Erythroblast (primary cell): ENCODE measurements at places on chromosomes 5 and 9.

- no peak for DNase-seq
These were observed 157.5 kb downstream of the COL23A1 start for GRCh38 chr5:178432421-178433272.

GRCh38 chr5:157890836-157891597 lies 32.1 kb upstream of the CLINT1 start:
- DNase-seq = no peak

- no peak for DNase-seq
These were observed 133.8 kb downstream of the ARHGEF28 start for GRCh38 chr5:73759771-73760170.

DNA sequence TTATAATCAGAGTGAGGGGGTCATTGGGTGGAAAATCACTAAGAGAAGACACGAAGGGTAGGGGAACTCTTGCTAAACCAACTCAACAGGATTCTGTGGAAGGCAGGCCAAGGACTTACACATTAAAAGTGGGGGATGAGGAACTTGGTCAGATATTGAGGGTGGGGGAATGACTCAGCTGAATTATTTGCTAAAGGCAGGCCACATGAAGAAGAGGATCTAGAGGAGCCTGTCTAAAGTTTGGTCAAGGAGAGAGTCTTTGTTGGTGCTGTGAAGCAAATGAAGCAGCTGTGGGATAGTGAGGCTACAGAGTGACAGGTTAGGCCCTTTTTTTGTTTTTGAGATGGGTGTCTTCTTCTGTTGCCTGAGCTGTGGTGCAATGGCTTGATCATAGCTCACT lies 63.9 kb upstream of the SPRY4 start:
- DNase-seq = peak; percentile 34

DNA sequence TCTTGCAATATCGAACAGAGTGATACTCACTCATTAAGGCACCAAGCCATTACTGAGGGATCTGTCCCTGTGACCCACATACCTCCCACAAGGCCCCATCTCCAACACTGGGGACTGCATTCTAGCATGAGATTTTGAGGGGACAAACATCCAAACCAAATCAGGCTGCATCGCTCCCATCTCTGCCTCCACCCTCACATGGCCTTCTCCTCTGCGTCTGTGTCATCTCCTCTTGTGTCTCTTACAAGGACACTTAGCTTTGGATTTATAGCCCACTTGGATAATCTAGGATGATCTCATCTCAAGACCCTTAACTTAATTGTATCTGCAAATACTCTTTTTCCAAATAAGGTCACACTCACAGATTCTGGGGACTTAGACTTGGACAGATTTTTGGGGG lies 284.4 kb upstream of the DAP start:
- DNase-seq = no peak

- no peak for DNase-seq
These were observed 54.3 kb downstream of the ADGRV1 start for GRCh38 chr5:90612919-90613318.

GRCh38 chr5:66741394-66741793 lies 145.2 kb downstream of the MAST4 start:
- no peak for DNase-seq

GRCh38 chr9:110346325-110346724 lies 8.7 kb upstream of the TXNDC8 start:
- no peak for DNase-seq

DNA sequence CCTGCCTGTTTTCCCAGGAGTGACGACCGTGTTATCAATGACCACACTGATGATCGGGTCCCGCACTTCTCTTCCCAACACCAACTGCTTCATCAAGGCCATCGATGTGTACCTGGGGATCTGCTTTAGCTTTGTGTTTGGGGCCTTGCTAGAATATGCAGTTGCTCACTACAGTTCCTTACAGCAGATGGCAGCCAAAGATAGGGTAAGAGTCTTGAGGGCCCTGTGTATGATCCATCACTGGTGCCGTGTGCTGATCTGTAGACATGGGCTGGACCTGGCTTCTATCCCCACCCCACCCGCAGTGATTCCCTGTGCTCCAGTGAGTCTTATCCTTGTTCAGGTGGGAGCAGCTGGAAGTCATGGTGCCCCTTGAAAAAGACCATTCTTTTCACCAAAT lies 26.0 kb downstream of the GABRP start:
- peak; percentile 35 for DNase-seq

- no peak for DNase-seq
These were observed 72.5 kb downstream of the PLAC8L1 start for GRCh38 chr5:146032911-146033310.

DNA sequence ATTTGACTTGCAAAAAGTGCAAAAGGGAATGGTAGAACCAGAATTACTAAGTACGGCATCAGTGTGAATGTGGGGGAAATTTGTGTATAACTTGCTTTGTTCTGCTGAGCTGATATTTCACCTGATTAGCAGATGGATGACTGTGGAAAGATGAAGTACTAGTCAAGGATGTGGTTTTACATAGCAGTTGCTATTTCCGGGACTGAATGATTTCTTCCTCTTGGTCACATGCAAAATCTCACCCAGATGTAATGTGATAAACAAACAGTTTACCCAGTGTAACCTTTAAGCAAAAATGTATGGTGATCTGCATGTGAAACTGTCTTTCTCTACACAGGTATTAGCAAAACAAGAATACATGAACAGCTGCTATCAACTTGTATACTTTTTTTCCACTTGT lies 46.1 kb downstream of the DCP2 start:
- no peak for DNase-seq

GRCh38 chr9:137176302-137177182 lies 4.7 kb upstream of the TMEM210 start:
- DNase-seq = peak; percentile 50

- DNase-seq = no peak
These were observed 33.2 kb downstream of the KDM3B start for GRCh38 chr5:138385660-138386059.

- DNase-seq = peak; percentile 47
These were observed 21.9 kb downstream of the CD14 start for GRCh38 chr5:140611020-140611521.

GRCh38 chr5:159095151-159095721 lies 4.5 kb downstream of the EBF1 start:
- DNase-seq = peak; percentile 9

GRCh38 chr5:134398609-134399155 lies 13.0 kb downstream of the CDKN2AIPNL start:
- no peak for DNase-seq

DNA sequence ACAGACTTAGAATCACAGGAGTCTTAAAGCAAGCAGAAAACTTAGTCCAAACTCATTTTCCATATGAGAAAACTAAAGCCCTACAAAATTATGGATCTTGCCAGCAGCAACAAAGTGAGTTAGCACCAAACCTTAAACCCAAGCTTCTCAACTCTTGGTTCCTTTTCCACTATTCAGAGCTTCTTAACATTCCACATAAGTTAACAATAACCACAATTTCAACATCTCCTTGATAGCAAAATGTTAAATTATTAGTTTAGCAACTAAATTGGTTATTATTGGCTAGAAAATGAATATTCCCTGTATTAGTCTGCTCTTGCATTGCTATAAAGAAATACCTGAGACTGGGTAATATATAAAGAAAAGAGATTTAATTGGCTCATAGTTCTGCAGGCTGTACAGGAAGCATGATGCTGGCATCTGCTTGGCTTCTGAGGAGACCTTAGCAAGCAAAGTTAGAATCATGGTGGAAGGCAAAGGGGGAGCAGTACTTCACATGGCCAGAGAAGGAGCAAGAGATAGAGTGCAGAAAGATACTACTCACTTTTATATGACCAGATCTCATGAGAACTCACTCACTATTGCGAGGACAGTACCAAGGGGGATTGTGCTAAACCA lies 26.2 kb upstream of the ARSB start:
- no peak for DNase-seq

DNA sequence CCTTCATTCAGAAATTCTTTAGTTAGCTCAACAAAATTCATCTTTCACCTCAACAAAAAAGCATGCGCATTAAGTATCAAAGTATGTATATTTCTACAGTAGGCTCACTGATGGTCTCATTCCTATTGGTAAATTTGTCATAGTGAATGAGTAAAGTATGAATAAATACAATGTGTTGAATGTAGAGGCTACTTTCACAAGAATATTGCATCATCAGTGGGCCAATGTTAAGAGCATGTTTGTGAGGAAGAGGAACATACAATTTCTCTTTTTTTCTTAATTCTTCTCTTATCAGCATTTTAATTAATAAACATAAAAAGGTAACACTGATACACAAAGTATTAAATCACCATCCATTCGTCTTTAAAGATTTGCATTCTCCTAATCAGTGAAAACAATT lies 505.1 kb downstream of the CETN3 start:
- no peak for DNase-seq

DNA sequence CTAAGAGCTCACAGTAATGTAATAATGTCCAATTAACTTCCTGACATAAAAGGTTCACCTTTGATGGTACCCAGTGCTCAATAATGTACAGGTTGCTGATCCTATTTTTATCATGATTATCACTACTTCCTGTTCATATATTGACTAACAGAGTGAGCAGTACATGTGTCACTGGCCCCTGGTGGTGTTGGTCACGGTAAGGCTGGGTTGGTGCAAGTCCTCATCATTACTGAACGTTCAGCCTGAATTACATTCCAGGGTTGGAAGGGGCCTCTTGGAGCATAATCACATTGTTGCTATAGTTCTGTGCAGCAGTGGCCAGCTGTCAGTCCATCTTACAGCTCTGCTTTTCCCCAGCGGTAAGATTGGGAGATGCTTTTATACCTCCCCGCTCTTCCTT lies 24.2 kb upstream of the CKMT2 start:
- DNase-seq = no peak

GRCh38 chr5:127326431-127326830 lies 35.8 kb downstream of the MEGF10 start:
- no peak for DNase-seq

GRCh38 chr5:82597437-82597836 lies 319.3 kb upstream of the RPS23 start:
- peak; percentile 5 for DNase-seq

GRCh38 chr9:4594545-4594944 lies 67.5 kb upstream of the PLPP6 start:
- no peak for DNase-seq

DNA sequence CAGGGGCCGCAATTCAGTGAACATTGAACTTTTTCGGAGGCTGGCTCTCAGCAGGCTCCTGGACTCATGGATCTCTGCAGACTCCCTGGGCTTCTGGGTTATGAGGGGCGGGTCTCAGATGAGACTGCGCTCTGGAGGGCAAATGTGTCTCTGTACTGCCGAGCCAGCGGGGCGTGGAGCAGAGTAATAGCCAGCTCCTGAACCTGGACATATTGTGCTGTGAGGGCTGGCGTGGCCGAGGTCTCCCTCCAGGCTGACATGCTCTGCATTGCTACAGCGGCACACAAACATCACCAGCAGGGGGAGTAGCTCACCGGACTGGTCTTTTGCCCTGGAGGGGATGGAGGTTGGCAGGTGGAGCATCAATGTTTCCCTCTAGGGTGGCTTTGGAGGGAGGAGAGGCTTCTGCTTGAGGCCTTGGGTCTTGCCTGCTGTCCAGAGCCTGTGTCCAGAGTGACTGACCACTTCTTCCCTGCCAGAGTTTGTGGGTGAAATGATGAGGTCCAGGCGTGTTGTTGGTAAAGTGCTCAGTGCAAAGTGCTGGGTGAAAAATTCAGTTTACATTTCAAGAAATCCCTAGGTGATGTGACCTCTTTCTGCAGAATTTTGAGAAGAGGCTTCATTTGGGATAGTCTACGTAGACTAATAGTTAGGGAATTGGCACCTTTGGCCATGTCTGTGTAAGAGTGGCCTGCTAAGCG lies 10.9 kb upstream of the GADD45G start:
- peak; percentile 62 for DNase-seq

GRCh38 chr5:176535664-176536131 lies 1.5 kb downstream of the RNF44 start:
- DNase-seq = peak; percentile 55

GRCh38 chr9:72401396-72401795 lies 36.4 kb upstream of the ZFAND5 start:
- no peak for DNase-seq

GRCh38 chr5:1446602-1447343 lies 1.5 kb upstream of the SLC6A3 start:
- no peak for DNase-seq

DNA sequence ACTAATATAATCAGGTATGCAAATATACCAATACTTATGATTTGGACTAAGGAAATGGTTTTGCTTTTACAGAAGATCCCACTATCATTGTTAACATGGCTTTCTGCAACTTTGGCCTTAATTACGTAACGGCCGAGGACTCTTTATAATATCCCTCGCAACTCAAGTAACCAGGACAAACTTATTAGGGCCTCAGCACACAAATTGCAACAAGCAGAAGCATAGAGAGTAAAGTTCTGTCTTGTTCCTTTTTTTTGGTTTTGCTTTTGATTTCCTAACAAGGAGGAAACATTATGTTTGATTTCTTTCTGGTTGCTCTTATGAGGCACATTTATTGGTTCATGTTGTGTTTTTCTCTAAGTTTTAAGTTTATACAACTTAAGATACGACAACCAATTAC lies 60.4 kb downstream of the RORB start:
- no peak for DNase-seq

DNA sequence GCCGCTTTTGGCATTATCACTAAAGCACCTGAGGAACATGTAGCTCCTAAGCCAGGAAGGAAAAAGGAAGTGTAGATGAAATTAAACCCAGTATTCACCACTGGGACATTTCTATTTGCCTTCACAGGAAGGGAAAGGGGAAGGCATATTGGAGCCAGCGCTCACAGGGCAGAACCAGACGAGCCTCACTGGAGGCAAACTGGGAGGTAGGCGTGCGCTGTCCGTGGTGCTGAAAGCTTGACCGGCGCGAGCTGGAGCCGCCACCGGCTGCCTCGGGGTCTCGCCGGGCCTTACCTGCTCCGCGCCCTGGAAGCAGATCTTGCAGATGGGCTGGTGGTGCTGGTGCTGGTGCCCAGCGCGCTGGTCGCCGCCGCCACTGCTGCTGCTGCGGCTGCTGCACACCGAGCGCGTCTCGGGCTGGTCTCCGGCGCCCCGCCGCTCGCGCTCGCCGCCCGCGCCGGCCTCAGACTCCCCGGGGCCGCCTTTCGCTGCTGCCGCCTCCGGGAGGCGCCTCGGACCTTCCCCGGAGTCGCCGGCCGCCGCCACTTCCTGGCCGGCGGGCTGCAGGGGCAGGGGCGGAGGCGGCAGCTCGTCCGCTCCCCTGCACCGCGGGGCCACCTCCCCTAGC lies 732 bp downstream of the MARCHF11 start:
- peak; percentile 48 for DNase-seq

GRCh38 chr9:86282979-86283535 lies 719 bp upstream of the ISCA1 start:
- peak; percentile 95 for DNase-seq

DNA sequence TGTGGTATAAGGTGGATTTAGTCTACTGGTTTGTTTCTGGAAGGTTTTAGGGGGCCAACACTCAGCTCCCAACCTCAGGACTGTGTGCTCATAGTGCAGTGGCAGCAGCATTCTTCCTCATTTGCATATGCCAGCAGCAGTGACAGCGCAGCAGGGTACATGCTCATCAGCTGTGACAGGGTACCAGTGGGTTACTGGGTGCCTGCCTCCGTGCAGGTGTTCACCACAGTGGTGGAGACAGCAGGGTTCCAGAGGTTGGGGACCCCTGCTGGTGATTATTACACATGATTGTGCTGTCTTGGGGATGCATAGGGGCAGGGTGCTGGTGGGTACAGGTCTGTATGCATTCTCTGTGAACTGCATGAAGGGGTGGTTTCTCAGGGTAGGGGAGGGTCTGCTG lies 45.5 kb upstream of the IFNE start:
- no peak for DNase-seq
